ENCODE measurements at places on chromosomes 11 and 22.

- DNase-seq = no peak
These were observed 17.6 kb upstream of the SLC35F2 start for GRCh38 chr11:107876141-107876540.

DNA sequence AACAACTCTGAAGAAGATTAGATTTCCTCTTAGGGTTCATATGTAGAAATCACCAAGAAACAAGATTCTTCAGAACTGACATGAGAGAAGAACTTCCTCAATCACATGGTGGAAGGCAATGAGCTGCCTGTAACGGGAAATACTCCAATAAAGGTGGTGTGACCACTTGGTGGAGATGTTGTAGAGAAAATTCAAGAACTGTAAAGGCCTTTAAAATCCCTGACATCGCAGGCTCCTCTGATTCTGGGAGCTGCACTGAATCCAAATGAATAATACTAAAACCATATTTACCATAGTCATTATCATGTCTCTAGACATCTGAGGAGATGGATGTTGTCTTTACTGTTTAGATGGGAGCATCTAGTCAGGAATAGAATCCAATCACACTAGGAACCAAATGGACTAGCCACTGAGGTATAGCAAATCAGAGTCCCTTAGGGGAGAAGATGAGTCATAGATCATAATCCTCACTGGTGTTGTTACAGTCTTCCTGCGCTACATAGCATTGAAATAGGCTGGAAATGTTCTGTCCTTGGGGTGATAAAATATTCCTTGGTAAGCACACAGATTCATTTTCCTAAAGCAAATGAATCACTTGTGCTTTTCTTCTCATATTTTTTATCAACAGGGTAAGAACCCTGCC, 321.6 kb upstream of the TENM4 start:
- DNase-seq = no peak

DNA sequence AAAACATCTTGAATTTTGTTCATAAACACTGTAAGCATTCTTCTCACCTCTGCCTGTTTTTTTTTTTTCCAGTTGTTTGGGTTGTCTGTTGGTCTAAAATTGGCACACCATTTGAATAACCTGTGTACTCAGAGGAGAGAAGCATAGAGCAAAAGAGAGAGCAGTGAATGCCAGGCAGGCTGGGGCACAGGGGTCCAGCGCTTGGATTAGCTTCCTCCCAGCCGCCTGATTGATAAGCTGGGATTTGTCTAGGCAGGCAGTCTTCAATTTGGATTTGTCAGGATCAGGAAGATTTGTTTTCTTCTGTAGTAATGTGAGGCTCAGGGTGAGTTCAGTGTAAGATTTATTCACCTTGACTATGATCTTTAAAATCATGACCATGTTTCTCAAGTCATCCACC, 59.0 kb downstream of the ARL14EP start:
- no peak for DNase-seq

DNA sequence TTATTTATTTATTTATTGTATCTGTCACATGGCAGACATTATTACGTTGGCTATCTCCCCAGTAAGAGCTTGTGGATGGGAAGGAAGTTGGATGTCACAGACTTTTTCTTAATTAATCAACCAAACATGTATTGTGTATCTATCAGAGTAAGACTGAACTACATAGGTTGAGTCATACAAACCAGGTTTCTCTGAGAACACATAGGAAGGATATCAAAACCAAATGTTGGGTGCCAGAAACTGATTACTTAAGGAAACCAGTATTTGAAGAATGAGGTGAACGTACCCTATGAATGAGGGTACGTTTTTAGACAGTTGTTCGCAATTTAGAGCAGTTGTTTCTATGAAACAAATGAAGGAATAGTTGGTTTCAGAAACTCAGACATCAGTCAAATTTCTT, 136.4 kb downstream of the SLC17A6 start:
- no peak for DNase-seq

DNA sequence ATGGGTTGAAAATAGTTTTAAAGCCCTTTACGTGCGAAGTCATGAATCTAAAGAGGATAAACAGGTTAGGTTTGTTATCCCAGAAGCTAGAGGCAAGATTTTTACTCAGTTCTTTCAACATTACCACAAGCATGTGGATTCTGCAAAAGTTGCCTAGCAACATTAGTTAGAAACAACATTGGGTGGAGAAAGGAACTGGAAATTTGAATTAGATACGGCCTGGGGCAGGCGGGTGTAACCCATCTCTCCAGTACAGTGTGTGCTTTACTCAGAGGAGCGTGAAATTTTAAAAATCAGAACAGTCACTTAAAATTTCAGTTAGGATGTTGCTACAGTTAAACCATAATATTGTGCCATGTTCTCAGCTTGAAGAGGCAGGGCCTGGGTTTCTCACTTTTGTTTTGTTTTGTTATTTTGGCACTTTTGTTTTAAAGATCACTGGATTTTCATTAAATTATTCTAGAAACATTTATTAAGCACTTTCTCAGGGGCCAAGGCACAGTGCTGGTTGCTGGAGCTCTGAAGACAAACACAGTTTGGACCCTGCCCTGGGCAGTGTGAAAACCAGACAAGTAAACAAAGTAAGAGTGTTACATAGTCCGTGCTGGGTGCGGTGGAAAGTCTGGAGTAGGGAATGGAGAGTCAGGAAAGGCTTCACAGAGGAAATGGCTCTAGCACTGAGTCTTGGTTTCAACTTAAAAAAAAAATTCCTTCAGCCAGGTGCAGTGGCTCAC, 4.4 kb upstream of the WEE1 start:
- DNase-seq = peak; percentile 58

GRCh38 chr11:22162756-22163155, 30.1 kb upstream of the ANO5 start:
- no peak for DNase-seq

GRCh38 chr11:116200564-116200963, 572.2 kb downstream of the BUD13 start:
- no peak for DNase-seq
